ENCODE measurements at places on chromosomes 1 and 21.

GRCh38 chr1:212562771-212563170 is 45.8 kb upstream of the ATF3 start:
- DNase-seq = no peak

DNA sequence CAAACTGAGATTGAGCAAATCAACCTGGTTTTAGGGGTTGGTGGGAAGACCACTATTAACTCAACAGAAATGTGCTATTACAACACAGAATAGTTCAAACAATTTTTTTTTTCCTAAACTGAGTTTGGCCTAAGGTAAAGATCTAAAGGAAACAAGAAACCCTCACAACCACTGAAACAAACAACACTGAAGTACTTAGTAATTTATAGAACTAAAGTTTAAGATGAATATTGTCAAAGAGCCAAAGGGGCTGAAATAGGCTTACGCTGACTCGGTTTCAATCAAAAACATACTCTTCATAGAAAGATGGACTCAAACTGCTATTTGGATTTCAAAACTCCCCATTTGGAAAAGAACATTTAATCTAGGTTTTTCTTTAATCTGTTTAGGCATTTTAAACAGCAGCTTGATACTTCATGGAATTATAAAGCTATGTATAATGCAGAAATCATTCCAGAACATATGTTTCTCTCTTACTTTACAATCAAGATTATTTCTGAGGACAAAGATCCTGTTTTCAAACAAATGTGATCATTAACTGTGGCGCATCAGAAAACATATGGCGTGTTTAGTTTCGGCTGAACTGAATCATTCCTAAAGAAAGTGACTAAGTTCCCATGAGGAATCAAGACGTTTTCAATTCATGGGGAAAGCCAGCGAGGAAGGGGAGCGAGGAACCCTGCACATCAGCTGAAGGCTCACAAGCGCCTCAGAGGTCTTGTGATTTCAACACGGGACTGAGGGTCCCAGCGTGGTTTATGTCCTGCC is 62.7 kb downstream of the SYT6 start:
- DNase-seq = no peak

GRCh38 chr1:193348091-193348768 is 161.8 kb upstream of the B3GALT2 start:
- DNase-seq = no peak

DNA sequence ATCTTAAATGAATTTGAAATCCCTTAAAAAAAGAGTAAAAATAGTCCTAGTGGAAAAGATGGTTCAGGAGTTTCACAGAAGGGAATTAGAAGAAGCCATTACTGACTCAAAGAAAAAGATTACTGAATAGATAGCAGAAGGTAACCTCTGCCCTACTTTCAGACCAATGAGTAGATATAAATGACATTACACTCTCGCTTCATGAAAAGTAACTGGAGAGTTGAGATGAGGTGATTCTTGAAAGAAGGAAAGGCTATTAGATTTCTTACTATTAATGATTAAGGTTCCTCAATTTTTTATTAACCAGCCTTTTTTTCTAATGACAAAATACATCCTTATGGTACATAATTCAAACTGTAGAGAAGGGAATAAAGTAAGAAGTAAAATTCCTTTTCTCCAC is 28.3 kb downstream of the CCN1 start:
- DNase-seq = no peak

DNA sequence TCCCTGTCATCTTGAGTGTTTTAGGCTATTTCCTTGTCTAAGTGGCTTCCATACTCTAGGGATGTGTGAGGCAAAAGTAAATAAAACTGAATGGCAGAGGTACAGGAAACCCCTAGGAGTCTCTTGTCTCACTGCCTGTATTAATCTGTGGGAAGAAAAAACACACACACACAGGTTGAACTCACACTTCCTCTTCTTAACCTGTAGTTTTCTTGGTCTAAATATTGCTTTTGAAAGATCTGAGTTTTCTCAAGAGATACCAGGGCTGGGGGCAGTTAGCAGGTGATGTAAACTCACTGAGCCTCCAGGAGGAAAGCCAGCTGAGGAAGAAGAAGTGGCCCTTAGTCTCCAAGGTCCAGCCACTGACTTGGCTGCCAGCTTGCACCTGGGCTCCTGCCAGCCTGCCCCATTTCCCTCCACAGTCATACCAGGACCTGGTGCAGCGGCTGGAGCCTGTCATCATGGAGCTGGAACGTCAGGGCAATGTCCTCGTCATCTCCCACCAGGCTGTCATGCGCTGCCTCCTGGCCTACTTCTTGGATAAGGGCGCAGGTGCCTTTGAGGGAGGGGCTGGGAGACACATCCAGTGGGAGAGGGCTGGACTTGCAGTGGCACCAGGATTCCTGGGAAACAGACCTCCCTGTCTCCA is 16.9 kb downstream of the PFKFB2 start:
- DNase-seq = no peak

DNA sequence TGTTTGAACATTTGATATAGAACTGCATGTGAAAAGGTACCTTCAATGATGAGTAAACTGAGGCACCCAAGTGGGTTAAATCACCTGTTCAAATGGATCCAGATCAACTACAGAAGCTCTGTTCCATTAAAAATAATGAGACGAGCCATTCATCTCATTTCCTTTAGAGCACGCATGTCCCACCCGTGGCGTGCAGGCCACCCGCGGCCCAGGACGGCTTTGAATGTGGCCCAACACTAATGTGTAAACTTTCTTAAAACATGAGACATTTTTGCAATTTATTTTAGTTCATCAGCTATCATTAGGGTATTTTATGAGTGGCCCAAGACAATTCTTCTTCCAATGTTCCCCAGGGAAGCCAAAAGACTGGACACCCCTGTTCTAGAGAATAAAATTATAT is 381.6 kb downstream of the DSCAM start:
- DNase-seq = no peak
